KG1 (cell line): ENCODE measurements at places on chromosomes 11 and 22.
A peak's percentile ranks its signal among the peaks of the same experiment; 100 is the strongest.

- no peak for DNase-seq
These were observed 61.9 kb downstream of the MED15 start for GRCh38 chr22:20569059-20570058.

GRCh38 chr22:19065929-19066328 is 56.3 kb downstream of the DGCR2 start:
- DNase-seq, result no peak

DNA sequence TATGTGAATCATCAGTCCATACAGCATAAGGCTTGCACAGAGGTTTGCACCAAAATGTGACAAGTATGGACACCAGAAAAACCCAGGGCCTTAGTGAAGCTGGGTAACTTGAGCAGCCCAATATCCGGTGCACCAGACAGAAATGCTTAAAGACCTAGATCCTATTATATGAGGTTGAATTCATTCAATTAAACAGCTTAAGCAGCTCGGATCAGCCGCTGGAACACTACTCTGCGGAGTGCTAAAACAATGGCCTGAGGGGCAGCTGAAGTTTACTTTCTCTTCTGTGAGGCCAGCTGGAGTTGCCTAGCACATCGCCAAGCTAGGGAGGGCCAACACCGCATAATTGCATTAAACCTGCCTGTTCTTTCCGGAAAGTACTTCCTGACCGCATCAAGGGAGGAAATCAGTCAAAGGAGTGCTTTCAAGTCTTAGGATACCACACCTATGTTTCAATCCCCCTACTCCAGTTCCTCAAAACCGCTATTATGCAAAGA is 17.0 kb upstream of the FAM181B start:
- DNase-seq, result peak; percentile 14

GRCh38 chr22:37098976-37099591 is 10.4 kb downstream of the TMPRSS6 start:
- no peak for DNase-seq

- peak; percentile 98 for DNase-seq
These were observed at the start of gene RAB30 for GRCh38 chr11:83071567-83072349. RAB30 (minus strand) TSS chr11:83071897; CDS start chr11:82997316, 74,581 bp downstream.
